Immature natural killer cell (primary cell): ENCODE measurements at places on chromosomes 4 and X. TPM values are rescaled to one million over a fixed set of nuclear protein-coding genes. Genes with fewer than 3 reads are reported as not detected.

GRCh38 chr4:76090241-76090691 lies 15.8 kb downstream of the ART3 start:
- H3K4me3 ChIP-seq, result no peak overlapping the region
- no peak overlapping the region for H3K27ac ChIP-seq
- no peaks in the 10 kb centered on the region for H3K36me3 ChIP-seq
- H3K27me3 ChIP-seq, result peaks cover 2% of the 10 kb centered on the region
- peaks cover 6% of the 10 kb centered on the region for H3K4me1 ChIP-seq
- DNase-seq, result peak; percentile 30

GRCh38 chr4:41745292-41746024 lies 3.1 kb downstream of the PHOX2B start:
- no peak overlapping the region for H3K4me3 ChIP-seq
- H3K36me3 ChIP-seq, result peaks cover 11% of the 10 kb centered on the region
- no peak overlapping the region for H3K27ac ChIP-seq
- H3K4me1 ChIP-seq, result no peaks in the 10 kb centered on the region
- no peak for DNase-seq

DNA sequence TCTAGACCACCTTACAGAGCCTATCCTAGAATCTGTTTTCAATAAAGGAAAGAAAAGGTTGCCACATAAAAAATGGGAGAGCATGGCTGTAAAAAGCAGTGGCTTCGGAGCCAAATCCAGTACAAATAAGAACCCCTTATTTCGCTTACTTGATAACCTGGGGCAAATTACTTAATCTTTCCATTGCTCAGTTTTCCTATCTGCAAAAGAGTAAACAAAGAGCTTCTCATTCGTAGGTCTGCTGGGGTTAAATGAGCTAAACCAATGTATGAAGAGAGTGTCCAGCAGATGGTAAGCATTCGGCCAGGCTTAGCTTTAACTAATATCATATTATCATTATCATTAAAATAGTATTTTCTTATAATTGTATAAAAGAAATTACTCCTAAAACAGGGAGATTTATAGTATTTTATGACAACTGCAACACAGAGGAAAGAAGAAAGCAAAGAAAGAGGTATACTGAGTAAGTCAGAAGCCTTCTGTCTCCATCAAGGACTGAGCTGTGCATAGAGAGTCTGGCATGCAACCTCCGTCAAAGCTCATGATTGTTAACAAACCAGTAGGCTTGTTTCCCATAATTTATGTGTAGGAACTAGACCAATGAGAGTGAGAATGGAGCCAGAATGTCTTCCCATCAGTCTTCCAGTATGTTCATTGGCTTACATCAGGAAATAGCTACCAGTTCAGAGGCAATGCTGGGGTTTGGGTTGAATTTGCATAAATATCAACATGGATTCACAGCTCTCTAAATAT lies 364.9 kb downstream of the UNC5C start:
- H3K4me1 ChIP-seq, result no peaks in the 10 kb centered on the region
- no peaks in the 10 kb centered on the region for H3K36me3 ChIP-seq
- H3K27ac ChIP-seq, result no peak overlapping the region
- DNase-seq, result no peak
- H3K4me3 ChIP-seq, result no peak overlapping the region
- peaks cover 2% of the 10 kb centered on the region for H3K27me3 ChIP-seq

DNA sequence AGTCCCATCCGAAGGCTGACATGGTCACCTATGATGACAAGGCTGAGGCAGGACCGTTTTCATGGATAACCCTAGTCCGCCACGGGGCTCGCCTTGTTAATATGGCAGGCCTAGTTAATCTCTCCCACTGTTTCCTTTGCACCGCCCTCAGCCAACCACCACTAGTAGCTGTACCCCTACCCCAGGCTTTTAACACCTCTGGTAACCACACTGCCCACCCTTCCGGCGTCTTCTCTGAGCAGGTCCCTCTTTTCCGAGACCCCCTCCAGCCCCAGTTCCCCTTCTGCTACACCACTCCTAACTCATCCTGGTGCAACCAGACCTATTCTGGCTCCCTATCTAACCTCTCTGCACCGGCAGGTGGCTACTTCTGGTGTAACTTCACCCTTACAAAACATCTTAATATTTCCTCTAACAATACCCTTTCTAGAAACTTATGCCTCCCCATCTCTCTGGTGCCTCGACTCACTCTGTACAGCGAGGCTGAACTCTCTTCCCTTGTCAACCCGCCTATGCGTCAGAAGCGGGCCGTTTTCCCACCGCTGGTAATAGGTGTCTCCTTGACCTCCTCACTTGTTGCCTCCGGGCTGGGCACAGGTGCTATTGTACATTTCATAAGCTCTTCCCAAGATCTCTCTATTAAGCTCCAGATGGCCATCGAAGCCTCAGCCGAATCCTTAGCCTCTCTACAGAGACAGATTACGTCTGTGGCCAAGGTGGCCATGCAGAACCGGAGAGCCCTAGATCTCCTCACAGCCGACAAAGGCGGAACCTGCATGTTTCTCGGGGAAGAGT lies 964.4 kb downstream of the RPA4 start:
- no peak overlapping the region for H3K4me3 ChIP-seq
- no peak for DNase-seq
- no peak overlapping the region for H3K27ac ChIP-seq
- H3K36me3 ChIP-seq, result no peaks in the 10 kb centered on the region
- H3K27me3 ChIP-seq, result peaks cover 2% of the 10 kb centered on the region
- H3K4me1 ChIP-seq, result no peaks in the 10 kb centered on the region

GRCh38 chr4:81468678-81469077 lies 3.0 kb downstream of the RASGEF1B start:
- no peaks in the 10 kb centered on the region for H3K36me3 ChIP-seq
- peaks cover 47% of the 10 kb centered on the region for H3K4me1 ChIP-seq
- no peak overlapping the region for H3K27ac ChIP-seq
- H3K27me3 ChIP-seq, result peaks cover 10% of the 10 kb centered on the region
- DNase-seq, result no peak
- H3K4me3 ChIP-seq, result no peak overlapping the region

- H3K36me3 ChIP-seq, result no peaks in the 10 kb centered on the region
- peaks cover 3% of the 10 kb centered on the region for H3K27me3 ChIP-seq
- peaks cover 30% of the 10 kb centered on the region for H3K4me1 ChIP-seq
- DNase-seq, result no peak
- peak overlapping the region; percentile 96 for H3K27ac ChIP-seq
These were observed 760 bp downstream of the TRMT2B start for GRCh38 chrX:101051153-101051548.

The PASD1 gene
- not detected for polyA plus RNA-seq

The PWWP3B gene
- not detected for polyA plus RNA-seq

The CCNI gene
- polyA plus RNA-seq, result 226 TPM
